ENCODE measurements at places on chromosomes 3 and 15. TPM values are rescaled to one million over a fixed set of nuclear protein-coding genes. Genes with fewer than 3 reads are reported as not detected.
A peak's percentile ranks its signal among the peaks of the same experiment; 100 is the strongest.

The FANCD2OS gene
- total RNA-seq = not detected

The AP4E1 gene
- total RNA-seq = 6.3 TPM

The PLIN1 gene
- 140 TPM for total RNA-seq

The PLXNB1 gene
- total RNA-seq = 55.0 TPM

The SPTSSB gene
- total RNA-seq = 0.38 TPM

The SLC15A2 gene
- total RNA-seq = 0.68 TPM

The EXOSC7 gene
- total RNA-seq = 21.0 TPM

The LRRC34 gene
- 2.7 TPM for total RNA-seq

The MCCC1 gene
- total RNA-seq = 27.6 TPM

DNA sequence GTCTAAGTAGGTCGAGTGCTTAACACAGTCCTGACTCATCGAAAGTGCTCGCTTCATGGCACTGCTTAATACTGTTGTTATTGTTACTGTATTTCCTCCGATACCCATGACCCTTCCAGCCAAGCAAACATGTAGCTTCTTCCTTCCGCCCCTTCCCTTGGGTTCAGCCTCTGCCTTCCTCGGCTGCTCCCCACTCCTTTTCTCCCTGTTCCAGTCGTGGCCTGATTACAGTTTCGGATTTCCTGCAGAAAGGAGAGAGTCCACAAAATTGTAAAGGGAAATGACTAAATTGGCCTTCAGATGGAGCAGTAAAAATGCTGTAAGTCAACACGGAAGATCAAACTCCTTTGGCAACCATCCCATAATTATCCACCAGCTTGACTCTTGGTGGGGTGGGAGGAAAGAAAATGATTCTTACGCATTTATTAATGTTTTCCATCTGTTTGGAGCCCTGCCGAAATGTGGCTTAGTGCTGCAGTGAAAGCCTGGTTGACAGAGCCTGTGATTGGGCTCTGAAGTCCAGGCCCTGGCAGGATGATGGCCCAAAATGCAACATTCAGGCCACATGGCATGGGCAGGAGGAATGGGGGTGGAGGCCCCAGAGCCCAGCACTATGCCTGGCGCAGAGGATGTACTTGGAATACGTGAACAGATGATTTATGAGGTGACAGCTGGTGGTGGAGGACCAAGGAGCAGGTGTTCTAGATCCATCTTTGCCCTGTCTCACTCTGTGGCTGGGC is 37.6 kb downstream of the FAM3D start:
- DNase-seq = no peak

DNA sequence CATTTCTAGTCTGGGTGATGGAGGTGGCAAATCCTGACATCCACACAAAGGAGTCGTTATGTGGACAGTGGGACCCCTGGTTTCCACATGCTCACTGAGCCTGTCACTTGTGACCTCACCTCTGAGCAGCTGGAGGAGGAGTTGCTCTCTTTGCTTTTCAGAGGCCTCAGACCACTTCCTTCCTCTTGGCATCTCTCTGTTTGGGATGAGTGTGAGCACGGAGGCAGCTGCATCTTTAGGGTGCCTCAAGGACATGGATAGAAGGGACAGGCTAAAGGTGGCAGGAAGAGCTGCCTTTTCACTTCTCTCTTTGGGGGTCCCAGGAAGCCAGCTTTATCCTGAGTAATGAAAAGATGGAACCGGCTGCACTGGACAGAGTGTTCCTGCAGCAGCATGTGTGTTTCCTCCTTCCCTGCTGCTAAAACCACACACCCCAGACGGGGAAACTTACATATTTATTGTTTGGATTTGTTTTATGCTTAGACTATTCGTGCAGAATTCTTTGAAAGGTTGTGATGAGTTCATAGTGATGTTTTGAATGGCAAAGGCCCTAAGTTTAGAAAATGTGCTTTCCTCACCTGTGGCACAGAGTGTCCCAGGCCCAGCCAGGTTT is 31.8 kb downstream of the GPR171 start:
- no peak for DNase-seq

GRCh38 chr3:150662410-150663200 is 41.1 kb downstream of the ERICH6 start:
- no peak for DNase-seq

GRCh38 chr15:32838820-32839219 is 121.0 kb downstream of the GREM1 start:
- DNase-seq = no peak

DNA sequence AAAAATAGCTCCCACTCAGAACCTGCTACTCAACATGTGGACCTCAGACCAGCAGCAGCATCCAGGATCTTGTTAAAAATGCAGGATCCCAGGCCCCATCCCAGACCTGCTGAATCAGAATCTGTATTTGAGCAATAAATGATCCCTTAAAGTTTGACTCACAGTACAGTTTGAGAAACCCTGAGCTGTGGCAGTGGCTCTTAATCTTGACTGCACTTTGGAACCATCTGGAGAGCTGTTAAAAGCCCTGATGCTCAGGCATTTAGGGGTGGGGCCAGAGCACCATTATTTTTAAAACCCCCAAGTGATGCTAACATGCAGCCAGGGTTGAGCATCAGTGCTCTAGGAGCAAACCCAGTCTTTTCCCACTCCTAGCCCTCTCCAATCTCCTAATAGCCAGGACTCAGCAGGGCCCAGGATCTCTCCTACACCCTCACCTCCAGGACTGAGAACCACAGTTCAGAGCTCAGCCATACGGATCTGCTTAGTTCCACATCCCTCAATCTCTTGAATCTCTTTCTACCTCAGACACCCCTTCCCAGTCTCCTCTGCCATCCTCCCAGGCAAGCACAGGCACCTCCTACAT is 10.2 kb downstream of the RFTN1 start:
- no peak for DNase-seq

- no peak for DNase-seq
These were observed 11.4 kb downstream of the LAMP3 start for GRCh38 chr3:183151086-183151485.

DNA sequence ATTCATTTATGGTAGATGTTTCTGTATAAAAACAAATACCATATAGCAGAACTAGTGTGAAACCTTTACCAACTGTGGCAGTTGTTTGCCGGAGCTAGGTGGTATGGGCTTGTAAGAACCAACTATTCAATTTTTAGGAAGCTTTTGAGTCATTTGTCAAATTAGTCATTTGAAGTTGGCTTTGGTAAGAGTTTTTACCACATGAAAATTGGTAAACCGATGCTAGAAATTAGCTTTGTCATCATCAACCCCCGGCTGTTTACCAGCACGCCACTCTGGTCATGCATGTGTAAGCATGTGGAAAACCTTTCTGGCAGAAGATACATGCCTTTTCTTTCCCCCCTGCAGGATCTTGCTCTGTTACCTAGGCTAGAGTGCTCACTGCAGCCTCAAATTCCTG is 63.3 kb downstream of the IL1RAP start:
- DNase-seq = no peak

DNA sequence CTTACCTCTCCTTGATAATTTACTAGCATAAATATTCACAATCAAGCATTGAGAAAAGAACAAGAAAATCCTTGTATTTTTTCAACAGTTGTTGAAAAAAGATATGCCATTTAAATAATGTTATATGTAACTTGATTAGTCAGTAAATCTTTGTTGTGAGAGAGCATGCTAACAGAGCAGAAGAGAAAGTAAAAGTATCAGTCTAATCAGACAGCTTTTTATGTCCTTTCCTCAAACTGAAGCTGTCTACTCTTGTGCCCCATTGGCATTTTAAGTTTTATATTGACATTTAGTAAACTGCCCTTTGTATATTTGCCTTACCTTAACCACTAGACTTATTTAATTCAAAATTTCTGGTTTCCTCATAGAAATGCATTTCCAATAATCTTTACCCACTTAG is 668.7 kb downstream of the OTOL1 start:
- no peak for DNase-seq

DNA sequence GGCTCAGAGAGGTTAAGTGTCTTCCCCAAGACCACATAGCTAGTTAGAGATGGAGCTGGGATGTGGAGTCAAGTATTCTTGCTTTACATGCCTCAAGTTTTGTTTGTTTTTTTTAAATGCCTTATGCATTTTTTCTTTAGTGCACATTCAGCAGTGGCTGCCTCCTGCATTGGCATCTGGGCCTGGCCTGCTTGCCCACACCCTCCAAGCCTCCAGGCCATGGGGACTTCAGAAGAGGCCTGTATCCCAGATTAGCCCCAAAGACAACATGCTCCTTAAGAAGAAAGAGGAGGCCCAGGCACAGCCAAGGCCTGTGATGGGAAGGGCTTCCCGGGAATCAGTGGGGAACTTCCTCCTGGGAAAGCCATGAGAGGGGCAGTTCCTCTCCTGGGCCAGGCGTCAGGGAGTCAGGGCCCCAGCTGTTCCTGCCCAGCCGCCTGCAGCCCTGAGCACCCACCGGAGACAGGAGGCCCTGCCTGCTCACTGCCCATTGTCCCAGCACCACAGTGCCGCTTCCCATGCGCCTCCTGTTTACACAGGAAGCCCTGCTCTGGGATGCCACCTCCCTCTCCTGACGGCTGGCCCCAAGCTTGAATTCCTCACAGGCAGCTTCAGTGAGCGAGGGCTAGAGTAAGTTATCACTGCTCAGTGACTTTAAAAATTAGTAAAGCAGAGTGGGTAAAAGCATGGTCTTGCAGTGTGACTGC is 16.0 kb downstream of the FOXL2NB start:
- DNase-seq = no peak

DNA sequence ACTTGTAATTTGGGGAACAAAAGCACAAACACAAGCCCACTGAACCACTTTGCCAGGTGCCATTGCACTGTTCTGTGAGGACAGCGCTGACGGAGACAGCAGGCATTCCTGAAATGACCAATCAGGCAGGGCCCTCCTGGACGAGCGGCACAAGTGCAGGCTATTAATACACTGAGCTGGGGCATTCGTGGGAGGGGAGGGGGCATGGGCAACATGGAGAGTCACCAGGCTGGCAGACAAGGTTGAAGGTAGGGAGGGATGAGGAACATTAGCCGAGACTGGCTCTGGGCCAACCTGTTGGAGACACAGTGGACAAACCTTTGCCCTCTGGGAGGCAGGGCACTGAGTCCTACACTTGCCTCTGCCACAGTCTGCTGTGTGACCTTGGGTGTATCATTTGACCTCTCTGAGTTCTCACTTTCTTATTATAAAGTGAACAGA is 45.6 kb downstream of the NOX5 start:
- DNase-seq = peak; percentile 68

Data from left cardiac atrium (tissue), 4 donors.